ENCODE measurements at places on chromosomes 5 and 9. TPM values are rescaled to one million over a fixed set of nuclear protein-coding genes. Genes with fewer than 3 reads are reported as not detected.

DNA sequence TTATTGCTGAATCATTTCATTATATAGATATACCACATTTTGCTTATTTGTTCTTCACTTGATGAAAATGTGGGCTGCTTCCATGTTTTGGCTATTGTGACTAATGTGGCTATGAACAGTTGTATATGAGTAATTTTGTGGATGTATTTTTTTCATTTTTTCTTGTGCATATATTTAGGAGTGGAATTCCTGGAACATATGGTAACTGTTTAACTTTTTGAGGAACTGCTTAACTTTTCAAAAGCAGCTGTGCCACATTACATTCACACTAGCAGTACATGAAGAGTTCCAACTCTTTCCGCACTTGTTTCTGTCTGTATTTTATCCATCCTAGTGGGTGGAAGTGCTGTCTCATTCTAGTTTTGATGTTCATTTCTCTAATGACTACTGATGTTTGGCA lies 67.8 kb downstream of the JAK2 start:
- DNase-seq: no peak

GRCh38 chr5:62340392-62340791 lies 34.4 kb downstream of the KIF2A start:
- DNase-seq: no peak

GRCh38 chr9:21591221-21592062 lies 109.3 kb upstream of the IFNE start:
- DNase-seq: no peak

DNA sequence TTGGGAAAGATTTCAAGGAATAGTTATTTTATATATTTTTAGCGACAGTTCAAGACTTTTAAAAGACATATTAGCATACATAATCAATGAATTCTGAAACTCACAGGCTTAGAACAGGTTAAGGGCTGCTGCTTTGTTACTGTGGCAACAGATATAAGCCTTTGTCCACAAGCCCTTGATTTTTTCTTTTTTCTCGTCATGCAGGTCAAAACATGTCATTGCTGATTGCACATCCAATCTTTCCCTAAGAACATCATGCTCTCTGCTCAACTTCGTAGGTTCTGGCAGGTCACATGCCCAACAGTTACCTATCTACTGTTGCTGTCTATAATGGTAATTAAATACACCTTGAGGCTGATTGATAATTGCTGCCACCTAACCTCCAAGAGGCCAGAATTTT lies 172.5 kb upstream of the PTPRD start:
- no peak for DNase-seq

GRCh38 chr5:17817990-17818389 lies 183.7 kb downstream of the TAF11L14 start:
- no peak for DNase-seq

- no peak for DNase-seq
Observed at GRCh38 chr9:118637681-118638080, 731.6 kb downstream of the BRINP1 start.

DNA sequence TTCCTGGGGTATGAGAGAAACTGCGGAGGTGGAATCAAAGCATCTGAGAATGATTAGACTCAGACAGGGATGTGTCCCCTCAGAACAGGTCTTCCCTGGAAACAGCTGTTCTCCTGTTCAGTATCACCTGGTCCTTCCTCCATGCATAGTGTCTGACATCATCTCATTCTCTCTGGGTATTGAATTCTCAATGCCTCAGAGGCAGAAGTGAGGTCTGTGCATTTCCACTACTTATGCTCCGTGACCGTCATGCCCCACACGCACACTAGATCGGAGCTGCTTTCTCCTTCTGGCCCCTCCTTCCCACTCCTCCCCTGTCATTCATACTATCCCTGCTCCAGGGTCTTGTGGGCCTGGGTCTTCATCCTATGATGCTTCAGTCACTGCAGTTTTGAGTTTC lies 61.4 kb upstream of the DAB2IP start:
- DNase-seq: no peak

- DNase-seq: peak; percentile 18
Observed at GRCh38 chr9:114507726-114508125, 2.5 kb upstream of the WHRN start.

DNA sequence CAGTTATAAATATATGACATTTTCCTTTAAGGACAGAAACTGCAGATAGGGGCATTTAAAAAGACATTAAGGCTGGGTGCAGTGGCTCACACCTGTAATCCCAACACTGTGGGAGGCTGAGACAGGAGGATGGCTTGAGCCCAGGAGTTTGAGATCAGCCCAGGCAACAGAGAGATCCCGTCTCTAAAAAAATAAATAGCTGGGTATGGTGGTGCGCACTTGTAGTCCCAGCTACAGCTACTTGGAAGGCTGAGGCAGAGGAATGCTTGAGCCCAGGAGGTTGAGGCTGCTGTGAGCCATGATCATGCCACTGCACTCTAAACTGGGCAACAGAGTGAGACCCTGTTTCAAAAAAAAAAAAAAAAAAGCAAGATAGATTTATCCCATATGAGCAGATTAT lies 63.6 kb downstream of the CSNK1A1 start:
- no peak for DNase-seq

DNA sequence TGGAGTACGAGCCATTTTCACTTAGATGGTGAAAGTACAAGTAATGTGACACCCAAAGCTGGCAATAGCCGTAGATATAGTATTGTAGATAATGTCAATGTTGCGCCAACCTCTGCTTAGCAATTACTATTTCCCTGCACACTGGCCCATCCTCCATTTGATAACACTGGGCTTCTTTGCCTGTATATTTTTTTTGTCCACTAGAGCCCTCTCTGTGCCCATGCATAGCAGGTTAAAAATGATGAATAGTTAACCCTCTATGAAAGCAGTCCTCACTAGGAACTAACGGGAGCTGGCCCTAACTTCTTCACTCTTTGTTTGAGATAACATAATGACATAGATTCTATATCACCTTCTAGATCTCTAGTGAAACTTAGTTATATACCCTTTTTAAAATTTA lies 416.8 kb downstream of the TUSC1 start:
- no peak for DNase-seq

DNA sequence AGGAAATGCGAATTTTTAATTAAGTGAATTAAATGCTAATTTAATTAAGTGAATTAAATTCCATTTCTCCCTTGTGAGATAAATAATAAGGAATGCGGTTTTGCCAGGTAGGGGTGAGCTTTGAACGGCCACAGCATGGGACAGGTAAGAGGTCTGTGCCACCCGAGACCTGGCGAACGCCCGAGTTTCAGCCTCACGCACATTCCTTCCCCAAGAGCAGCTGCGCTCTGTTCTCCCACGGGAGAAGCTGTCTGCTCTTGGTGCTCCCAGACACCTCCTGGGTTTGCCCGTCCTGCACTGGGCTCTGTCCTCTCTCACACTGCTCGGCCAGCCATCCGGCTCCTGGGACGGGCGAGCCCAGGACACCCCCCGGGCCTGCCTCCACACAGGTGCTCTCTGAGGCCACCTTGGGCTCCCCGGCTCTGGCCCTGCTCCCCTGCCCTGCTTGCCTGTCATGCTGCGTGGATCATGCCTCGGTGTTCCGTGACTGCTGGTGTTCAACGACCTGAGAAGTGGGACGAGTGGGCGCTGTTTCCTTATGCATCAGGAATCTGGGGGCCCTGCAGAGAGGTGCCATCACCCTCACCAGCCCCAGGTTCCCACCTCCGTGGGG lies 13.7 kb upstream of the CAMSAP1 start:
- DNase-seq: no peak

DNA sequence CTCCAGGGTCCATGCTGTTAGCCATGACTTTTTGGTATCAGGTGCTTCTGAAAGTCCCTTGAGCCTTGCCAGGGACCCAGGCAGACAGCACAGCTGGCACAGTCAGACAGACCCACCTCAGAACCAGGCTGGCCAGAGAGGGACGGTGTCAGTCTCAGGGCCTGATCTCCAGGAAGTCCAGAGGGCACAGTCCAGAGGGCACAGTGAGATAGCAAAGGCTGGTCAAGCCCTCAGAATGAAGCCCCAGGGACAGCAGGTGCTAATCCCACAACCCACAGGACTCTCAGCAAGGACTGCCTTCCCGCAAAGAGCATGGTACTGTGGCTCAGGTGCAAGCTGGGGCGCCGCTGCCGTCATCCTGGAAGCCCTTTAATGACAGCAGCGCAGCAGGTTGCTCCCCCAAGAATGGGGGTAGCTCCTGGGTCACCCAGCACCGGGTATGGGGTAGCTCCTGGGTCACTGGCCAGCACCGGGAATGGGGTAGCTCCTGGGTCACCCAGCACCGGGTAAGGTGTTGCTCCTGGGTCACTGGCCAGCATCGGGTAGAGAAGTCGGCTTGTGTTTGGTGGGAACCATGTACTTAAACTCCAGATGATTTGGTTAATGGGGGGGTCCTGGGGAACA lies 105.6 kb upstream of the PHYKPL start:
- DNase-seq: no peak

Gene SPRY4
- total RNA-seq: 3.9 TPM

Gene FAF2
- 59.3 TPM for total RNA-seq

Gene HTR1A
- total RNA-seq: not detected

Gene OR13J1
- not detected for total RNA-seq

Gene LMX1B
- total RNA-seq: 0.64 TPM

Data from H4 (cell line).